AG09309 (cell line): ENCODE measurements at places on chromosomes 7 and 10.

- no peak for DNase-seq
Measured at GRCh38 chr7:32143301-32143700, 73.1 kb upstream of the PDE1C start.

DNA sequence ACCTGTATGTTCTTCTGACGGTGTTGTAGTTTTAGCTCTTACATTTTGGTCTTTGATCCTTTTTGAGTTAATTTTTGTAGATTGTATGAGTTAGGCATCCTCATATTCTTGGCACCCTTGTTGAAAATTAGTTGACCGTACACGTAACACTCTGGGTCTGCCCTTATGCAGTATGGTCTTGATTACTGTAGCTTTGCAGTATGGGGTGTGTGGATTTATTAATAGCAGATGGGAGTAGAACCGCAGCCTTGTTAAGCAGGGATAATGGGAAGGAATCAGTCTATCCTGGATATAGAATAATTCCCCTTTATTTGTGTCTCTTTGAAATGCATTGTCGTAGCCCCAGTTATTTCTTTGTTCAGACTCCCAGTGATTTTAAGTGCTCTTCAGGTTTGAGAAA, 95.5 kb downstream of the UBE3C start:
- DNase-seq = peak; percentile 29

GRCh38 chr7:11427686-11428273, 404.2 kb downstream of the THSD7A start:
- DNase-seq = peak; percentile 24

- DNase-seq = no peak
Measured at GRCh38 chr7:139772115-139772514, 5.7 kb downstream of the HIPK2 start.

DNA sequence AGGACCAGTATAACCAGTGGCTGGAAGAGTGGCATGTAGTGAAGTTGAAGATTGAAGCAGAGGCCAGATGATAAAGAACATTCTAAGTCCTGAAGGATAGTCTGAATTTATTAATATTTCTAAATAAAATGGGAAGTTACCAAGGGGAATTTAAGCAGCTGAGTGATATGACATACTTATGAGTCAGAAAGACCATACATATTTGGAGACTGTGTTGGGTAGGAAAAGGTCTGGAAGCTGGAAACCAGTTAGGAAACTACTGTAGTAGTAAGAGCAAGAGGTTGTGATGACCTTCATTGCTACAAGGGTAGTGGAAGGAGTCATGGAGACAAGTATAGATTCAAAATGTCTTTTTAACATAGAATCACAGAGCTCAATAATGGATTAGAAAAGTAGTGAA, 752.3 kb downstream of the SUGCT start:
- no peak for DNase-seq

DNA sequence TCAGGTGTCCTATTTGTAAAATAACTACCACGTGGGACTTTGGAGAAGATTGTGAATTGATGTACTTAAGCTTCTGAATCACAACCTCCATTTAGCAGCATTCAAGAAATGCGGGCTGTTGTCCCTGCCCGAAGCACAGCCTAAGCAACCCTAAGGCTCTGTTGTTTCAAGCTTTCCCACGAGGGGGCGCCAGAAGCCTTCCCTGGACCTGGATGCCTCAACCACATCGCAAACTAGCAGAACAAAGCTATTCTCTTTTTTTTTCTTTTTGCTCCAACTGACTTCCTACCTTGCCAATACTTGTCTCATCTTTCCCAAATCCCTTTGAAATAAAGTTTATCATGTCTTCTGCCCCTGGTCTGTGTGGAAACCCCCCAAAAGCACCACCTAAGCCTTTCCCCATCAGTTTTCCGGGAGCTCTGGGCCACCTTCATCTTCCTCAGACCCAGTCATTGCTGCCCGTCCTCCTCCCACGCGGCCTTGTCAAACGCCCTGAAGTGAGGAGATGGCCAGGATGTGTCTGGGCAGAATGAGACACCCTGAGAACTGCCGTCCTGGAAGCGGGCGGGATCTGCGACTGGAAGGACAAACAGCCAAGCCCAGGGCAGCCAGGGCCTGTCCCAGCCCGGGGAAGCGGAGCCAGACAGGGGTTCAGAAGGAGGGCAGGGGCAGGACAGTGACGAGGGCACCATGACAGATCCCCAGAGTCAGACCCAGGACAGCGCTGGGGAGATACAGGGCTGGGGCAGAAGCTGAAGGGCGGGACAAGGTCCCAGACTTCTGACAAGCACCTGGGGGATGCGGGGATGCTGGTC, 112.7 kb downstream of the SLIT1 start:
- DNase-seq = peak; percentile 43

- no peak for DNase-seq
Measured at GRCh38 chr7:55156919-55157763, 138.3 kb downstream of the EGFR start.

DNA sequence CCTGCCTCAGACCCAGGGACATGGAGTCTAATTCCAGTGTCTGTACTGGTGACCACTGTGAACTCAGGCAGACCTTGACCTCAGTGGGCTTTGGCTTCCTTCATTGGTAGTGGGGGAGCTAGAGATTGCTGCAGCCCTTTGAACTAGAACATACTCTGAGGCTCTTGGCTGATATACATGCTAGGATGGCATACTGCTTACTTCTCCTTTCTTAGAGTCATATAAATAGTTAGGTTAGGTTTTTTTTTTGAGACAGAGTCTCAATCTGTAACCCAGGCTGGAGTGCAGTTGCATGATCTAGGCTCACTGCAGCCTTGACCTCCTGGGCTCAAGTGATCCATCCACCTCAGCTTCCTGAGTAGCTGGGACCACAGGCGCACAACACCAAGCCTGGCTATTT, 49.7 kb downstream of the TMEM178B start:
- DNase-seq = no peak

DNA sequence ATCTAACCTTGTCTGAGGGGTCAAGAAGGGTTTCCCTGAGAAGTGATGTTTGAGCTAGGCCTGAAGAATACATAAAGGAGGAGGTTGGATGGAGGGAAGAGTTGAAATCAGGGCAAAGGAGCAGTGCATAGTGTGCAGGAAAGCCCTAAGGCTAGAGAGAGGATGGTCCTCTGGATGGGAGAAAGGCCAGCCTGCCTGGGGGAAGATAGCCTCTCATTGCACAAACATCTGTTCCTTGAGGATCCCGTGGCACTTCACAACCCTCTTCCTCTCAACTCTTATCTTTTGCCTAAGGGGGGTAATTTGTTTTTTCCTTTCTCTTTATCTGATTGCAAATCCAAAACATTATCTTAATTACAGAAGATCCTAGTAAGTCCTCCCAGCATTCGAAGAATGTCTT, 35.7 kb downstream of the STAMBPL1 start:
- no peak for DNase-seq

GRCh38 chr7:16918288-16918895, 36.6 kb upstream of the AGR3 start:
- no peak for DNase-seq

DNA sequence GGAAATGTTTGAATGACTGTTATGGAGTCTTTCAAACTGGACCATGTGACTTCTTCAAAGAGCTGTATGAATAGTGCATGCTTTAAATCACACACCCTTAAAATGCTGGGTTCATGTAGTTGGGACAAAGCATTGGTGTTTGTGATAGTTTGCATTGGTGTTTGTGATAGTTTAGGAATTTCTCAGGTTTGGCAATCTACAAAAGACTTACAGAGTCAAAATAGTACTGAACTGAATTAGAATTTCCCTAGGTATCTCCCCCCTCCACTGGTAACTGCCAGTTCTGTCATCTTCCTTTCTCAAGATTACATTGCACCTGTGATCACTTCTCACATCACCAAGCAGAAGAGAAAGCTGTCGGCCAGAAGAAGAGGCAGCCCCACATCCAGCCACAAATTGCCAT, 261.1 kb downstream of the GATA3 start:
- DNase-seq = no peak

- no peak for DNase-seq
Measured at GRCh38 chr7:836429-836828, 4.2 kb downstream of the SUN1 start.

DNA sequence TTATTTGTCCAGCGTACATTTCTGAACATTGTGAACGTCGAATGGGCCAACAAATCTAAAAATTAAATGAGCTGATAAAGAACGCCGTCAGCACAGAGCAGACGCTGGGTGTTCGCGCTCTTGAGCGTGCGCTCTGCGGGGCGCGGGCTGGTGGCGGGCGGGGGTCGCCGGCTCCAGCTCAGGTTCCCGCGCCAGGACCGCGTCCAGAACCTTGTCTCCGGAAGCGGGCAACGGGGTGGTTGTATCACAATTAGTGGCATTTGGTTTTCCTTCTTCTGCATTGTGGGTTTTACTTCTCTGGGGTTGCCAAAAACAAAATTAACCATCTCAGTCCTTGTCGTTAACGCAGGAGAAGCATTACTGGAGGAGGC, 2.4 kb downstream of the CYP2E1 start:
- DNase-seq = no peak

DNA sequence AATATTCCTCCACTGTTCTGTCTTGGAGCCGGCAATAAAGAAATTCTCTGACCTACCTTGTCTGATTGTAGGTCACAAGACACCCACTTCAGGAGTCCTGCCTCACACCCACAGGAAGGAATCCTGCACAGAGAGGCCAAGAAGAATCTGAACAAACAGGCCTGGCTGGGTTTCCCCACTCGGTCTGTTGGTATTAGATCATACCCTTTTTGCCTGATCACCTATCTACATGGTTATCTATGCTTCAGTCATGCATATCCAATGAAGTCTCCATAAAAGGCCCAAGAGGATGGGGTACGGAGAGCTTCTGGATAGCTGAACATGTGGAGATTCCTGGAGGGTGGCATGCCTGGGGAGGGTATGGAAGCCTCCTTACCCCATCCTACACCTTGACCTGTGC, 12.3 kb downstream of the OGDH start:
- DNase-seq = no peak

DNA sequence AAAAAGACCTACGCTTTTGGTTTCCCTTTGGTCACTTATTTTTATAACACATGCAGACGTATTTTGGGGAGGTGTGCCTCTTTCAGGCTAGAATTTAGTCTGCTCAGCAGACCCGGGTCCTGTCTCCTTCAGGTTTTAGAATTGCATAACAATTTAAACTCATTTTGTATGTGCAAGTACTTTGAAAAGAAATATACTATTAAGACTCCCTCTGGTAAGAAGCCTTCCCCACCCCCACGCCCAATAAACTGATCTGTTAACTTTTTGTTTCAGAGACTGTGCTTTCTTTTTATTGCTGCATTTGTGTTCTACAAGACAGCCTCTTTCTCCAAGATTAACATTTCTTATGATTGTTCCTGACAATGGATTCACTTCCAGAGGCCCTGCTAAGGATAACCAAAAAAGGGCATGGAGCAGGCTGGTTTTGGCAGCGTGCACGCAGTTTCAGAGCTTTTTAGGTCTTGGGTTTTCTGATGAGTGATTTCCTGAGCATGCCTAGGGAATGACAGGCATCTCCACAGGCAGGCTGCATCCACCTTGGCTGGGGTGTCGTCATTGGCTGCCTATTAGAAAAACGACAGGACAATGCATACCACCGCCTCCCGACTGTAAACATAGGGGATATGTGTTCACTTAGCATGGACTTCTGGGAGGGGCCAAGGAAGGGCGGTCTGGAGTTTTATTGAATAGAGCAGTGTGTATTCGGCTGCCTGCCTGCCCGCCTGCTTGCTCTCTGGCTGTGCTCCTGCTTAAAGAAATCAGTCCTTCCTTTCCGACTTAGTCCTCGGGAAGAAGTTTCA, at the start of gene CALD1:
TSS of gene CALD1 (plus strand) at position 694 of the 800 bp plus-strand sequence. CDS start 88,100 bp downstream, outside the sequence.
- DNase-seq = peak; percentile 99

- no peak for DNase-seq
Measured at GRCh38 chr10:5952731-5953385, 24.5 kb downstream of the IL15RA start.

- DNase-seq = no peak
Measured at GRCh38 chr7:107262857-107263256, 94.1 kb downstream of the HBP1 start.

- DNase-seq = no peak
Measured at GRCh38 chr7:45595809-45596664, 21.9 kb downstream of the ADCY1 start.

- no peak for DNase-seq
Measured at GRCh38 chr10:75295868-75296441, 60.2 kb upstream of the COMTD1 start.

DNA sequence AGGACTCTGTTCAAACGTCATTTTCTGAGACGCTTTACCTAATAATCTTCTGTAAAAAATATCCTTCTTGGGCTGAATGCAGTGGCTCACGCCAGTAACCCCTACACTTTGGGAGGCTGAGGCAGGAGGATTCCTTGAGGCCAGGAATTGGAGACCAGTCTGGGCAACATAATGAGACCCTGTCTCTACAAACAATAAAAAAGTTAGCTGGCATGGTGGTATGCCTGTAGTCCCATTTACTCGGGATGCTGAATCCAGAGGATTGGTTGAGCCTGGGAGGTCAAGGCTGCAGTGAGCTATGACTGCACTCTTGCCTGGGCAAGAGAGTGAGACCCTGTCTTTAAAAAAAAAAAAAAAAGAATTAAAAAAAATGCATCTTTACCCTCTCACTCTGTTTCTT, 5.1 kb downstream of the STAM start:
- DNase-seq = no peak

GRCh38 chr7:18013936-18014335, 13.7 kb downstream of the PRPS1L1 start:
- no peak for DNase-seq

GRCh38 chr10:44397476-44398225, 12.8 kb upstream of the CXCL12 start:
- DNase-seq = no peak

GRCh38 chr10:3749600-3749999, 35.4 kb downstream of the KLF6 start:
- DNase-seq = peak; percentile 48

- no peak for DNase-seq
Measured at GRCh38 chr7:79723833-79724618, 270.6 kb upstream of the MAGI2 start.

DNA sequence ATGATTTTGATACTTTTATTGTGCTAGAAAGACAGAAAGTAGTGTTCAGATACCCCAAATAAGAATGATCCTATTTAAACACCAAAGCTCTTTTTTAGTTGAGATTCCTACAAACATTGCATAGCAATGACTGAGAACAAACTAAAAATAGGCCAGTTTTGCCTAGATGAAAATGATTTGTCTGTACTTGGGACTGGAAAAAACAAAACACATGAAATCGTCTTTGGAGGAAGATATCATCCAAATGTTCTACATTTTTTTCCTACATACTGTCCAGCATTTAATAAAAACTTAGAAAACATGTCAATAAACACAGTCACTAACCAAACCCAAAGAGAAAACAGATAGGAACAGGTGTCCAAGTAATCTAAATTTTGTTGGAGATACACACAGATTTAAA, 111.6 kb upstream of the MEOX2 start:
- no peak for DNase-seq

DNA sequence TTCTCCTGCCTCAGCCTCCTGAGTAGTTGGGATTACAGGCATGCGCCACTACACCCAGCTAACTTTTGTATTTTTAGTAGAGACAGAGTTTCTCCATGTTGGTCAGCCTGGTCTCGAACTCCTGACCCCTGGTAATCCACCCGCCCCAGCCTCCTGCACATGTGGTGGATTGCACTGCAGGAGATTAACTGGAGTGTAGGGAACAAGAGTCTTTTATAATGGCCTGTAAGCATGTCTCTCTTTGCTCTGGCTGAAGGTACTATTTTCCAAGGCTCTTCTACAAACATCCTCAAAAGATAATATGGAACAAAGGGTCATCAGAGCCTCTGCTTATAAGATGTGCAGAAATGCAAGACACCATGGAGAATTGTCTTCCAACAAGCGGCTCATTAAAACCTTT, 3.2 kb downstream of the TOMM7 start:
- DNase-seq = no peak
